ENCODE measurements at places on chromosomes 7 and 10.

DNA sequence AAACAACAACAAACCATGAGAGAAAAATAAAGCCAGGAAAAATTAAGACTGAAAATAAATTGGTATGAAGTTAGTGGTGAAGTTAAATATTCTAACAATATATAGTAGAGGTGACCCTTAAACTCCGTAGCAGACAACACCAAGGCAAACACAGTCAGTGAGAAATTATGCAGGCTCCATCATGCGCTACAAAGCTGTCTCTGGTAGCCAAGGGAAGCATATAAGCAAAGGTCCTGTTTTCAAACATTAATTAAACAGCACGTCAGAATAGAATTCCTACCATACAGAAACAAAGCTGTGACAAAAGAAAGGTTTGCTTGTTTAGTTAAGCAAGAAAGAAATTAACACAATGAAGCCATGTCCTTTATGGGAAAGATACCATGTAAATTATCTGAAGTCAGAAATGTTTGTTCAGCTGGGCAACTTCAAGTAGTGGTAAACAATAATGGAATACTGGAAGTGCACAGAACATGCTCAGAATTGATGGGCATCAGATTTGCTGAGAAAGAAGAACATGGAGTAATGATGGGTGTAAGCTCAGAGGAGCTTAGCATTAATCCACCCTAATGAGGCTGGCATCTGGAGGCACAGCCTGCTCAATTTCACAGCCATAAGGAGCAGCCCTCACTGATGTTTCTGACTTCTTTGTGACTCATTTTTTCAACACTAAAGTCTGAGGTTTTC is 75.7 kb downstream of the IGF2BP3 start:
- DNase-seq, result no peak

DNA sequence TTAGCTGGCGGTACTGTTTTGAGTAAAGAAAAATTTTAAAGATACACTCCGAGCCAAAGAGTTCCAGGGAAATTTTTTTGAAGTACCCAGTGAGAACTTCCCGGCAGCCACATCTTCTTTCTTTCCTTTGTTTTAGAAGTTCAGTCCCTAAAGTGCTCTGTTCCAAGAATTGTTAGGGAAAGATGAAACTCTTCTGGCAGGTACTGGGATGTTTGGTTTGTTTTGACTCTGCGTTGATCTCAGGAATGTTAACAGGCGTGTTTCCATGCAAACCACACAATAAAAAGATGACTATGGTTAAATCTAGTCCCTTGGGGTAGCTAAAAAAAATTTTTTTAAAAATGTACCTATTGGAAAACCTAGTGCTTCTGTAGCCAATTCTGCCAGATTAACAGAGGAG is 224.7 kb upstream of the PHYHIPL start:
- DNase-seq, result no peak

DNA sequence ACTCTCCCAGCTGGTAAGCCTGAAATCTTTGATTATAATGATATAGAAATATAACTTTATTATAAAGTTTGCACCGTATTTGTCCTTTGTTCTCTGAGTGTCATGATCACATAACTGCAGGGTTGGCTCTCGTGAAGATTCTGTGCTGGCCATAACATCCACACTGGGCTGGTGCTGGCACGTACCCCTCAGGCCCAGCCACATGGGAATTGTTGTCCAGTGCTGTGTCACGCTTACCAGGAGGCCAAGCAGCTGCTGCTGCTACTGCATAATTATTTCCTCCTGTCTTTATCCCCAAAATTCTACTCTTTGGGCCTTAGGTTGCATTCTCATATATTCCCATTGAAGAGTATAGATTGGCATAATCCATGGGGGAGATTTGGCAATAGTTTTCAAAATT is 20.8 kb upstream of the UCN3 start:
- DNase-seq, result no peak

GRCh38 chr7:146878901-146879300 is 762.3 kb downstream of the CNTNAP2 start:
- DNase-seq, result no peak

- DNase-seq, result no peak
Measured at GRCh38 chr7:158772916-158773315, 56.4 kb downstream of the ESYT2 start.

GRCh38 chr7:107388604-107389003 is 81.3 kb upstream of the GPR22 start:
- DNase-seq, result no peak

- DNase-seq, result no peak
Measured at GRCh38 chr10:86391986-86392722, 25.6 kb upstream of the GRID1 start.
